ENCODE measurements at places on chromosomes 6 and 20.

DNA sequence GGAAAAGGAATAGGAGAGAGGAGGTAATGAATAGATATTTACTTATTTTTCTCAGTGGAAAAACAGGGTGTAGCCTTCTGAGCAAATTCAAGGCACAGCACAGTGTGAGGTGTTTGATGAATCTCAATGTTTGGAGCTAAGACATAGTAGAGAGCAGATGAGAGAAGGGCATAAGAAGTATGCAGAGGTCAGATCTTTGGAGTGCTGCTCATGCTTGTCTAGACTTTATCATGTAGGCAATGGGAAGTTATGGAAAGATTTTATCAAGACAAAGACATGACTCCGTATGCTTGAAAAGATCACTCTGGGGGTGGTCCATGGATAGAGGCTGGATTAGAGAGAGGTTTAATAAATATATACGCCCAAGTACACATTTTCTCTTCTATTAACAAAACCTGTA lies 217.0 kb upstream of the CNR1 start:
- no peak for DNase-seq

GRCh38 chr6:28864326-28864923 lies 59.4 kb downstream of the TRIM27 start:
- no peak for DNase-seq

GRCh38 chr6:13511913-13512717 lies 24.7 kb upstream of the GFOD1 start:
- DNase-seq = no peak

DNA sequence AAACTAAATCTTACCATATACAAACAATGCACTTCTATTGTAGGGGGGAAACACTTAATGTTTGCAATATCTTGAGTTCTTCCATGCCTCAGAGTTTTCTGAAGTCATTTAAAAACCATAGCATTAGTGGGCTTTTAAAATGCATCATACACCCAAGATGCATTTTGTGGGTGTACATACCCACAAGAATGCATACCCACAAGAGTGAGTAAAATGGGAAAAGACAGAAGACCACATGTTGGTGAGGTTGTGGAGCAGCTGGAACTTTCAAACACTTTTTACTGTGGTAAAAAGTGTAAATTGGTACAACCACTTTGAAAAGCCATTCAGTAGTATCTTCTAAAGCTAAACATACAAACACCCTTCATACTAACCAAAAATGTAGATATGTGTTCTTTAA lies 57.5 kb downstream of the CYB5R4 start:
- DNase-seq = no peak

DNA sequence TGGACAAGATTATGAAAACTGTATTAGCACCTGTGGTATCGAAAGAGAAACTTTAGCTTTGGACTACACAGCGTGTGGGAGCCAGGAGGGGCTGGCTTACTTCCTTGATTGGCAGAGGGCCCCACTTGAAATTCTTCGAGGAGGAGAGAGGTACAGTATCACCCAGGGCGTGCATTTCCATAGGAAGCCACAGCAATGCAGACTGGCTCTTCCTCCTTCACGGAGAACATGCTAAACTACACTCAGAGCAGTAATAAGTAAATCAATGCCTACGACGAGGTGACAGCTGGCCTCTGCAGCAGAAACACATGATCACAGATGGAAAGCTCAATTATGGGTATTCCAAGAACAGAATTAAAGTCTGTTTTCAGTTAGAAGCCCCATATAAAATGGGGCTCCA lies 44.2 kb downstream of the MYLK4 start:
- DNase-seq = no peak

DNA sequence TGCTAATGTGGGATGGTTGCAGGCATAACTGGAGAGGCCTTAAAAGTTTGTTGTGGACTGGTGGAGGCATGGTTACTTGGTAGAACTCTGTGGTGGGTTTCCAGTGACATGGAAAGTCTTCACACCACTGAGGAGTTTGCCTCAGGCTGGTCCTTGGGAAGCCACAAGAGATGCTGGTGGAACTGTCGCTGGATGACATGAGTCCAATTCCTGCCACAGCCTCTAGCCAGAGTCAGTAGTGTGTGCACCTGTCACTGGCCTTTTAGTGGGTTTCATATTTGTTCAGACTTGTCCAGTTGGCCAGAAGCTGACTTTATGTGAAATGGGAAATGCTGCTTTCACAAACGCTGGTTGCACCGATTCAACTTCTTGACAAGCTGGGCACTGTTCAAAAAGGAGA lies 13.7 kb upstream of the SRSF12 start:
- no peak for DNase-seq

GRCh38 chr6:24740861-24741260 lies 21.9 kb upstream of the C6orf62 start:
- no peak for DNase-seq

- DNase-seq = no peak
Observed at GRCh38 chr6:165728216-165728615, 65.2 kb upstream of the PDE10A start.

GRCh38 chr6:52201046-52201445 lies 14.9 kb downstream of the IL17A start:
- DNase-seq = no peak

DNA sequence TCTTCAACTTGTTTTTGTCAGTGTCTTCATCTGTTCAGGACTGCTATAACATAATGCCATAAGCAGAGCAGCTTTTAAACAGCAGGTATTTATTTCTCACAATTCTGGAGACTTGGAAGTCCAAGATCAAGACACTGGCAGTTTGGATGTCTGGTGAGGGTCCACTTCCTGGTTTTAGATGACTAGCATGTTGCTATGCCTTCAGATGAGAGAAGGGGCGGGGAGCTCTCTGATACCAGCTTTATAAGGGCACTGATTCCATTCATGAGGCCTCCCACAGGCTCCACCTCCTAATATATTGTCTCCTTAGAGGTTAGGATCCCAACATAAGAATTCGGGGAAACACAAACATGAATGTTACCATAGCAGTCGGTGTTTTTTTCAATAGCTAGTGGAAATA lies 52.9 kb downstream of the FAM83B start:
- no peak for DNase-seq

- DNase-seq = no peak
Observed at GRCh38 chr6:40722553-40723258, 135.5 kb upstream of the LRFN2 start.

GRCh38 chr6:68976260-68976659 lies 341.2 kb downstream of the ADGRB3 start:
- no peak for DNase-seq

DNA sequence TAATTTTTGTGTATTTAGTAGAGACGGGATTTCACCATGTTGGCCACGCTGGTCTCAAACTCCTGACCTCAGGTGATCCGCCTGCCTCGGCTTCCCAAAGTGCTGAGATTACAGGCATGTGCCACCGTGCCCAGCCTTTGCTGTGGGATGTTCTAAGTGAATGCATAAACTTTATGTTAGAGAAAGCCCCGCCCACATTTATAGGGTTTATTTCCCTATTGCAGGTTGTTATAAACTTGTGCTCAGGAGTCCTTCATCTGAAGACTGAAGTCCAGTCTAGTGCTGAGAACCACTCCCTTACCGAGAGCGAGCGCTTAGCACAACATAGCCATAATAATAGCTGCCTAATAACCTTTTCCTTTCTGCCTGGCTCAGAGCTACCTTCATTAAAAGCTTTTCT lies 75.4 kb upstream of the ZNF217 start:
- DNase-seq = no peak

- no peak for DNase-seq
Observed at GRCh38 chr20:46963758-46964617, 69.3 kb downstream of the EYA2 start.

DNA sequence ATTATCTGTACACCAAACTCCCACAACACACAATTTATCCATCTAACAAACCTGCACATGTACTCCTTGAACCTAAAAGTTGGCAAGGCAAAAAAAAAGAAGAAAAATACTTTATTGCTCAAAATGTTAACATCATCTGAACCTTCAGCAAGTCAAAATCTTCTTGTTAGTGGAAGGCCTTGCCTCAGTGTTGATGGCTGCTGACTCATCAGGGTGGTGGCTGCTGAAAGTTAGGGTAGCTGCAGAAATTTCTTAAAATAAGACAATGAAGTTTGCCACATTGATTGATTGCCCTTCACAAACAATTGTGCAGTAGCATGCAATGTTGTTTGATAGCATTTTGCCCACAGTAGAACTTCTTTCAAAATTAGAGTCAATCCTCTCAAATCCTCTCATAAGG lies 2.7 kb upstream of the WFDC11 start:
- DNase-seq = no peak

DNA sequence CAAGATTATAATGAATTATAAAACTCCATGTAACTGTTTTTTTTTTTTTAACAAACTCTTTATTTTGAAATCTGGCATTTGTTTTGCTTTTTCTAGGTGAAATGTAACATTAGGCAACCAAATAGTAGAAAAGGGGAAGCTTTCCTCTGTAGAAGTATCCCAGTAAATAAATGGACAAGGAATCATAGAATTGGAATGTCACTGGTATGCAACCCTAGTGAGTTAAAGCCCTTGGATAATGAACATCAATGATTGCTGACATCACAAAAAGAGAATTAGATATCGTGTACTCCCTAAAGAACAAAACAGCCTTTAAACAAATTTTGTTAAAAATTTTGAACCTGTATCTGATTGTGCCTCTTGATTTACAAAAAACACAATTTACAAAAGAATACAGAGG lies 93.9 kb upstream of the OGFRL1 start:
- DNase-seq = no peak

DNA sequence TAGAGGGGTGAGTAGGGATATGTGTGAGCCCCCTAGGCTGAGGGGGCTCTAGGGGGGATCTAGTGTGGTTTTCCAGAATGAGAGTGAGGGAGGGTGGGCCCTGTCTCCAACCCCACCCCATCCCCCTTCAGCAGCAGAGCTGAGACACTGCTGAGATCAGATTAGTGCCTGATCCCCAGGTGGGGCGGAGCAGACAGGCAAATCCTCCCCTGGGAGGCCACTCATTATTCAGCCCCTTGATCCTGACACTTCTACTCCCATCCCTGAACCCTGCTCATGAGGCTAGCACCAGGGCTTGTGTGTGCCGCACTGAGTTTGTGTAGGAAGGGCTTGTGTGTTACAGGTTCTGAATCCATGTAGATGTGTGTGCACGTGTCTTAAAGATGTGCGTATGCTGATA lies 42.5 kb downstream of the SPDEF start:
- DNase-seq = no peak

DNA sequence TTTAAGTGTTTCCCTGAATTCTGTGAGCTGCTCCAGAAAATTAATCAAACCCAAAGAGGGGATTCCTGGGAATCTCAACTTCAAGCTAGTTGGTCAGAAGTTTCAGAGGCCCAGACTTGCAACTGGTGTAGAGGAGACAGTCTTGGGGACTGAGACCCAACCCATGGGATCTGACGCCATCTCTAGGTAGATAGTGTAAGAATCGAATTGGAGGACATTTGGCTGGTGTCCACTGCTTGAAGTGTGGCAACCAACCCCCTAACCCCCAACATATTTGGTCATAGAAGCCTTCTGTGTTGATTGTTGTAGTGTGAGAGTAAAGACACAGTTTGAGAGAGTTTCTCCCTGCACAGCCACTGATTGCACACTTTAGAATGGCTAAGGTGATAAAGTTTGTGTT lies 103.5 kb upstream of the CARMIL1 start:
- no peak for DNase-seq

DNA sequence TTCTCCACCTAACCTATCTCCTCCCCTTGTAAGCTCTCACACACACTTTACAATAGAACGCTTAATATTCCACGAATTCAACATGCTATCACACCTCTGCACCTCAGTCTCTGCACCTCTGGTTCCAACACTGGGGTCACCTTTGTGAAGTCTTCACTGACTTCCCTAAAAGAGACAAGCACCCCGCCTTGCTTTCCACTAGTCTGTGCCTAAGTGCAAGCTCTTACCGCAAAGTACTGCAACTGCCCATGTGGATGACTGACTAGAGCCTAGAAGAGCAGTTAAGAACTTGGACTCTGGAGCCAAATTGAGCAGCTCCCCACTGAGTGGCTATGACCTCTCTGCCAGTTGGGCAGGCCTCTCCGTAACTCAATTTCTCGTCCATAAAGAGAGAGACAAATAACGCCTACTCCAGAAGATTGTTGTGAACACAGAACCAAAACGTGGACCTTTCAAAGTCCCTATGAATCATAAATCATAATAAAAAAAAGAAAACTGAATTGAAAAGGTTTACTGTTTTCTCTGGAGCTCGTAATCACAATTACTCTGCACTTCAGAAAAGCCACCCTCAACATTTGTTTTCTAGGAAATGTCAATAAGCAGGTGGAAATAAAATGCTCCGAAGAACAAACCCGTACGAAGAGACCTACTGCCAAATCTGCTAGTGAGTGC lies 1.2 kb downstream of the IFNGR1 start:
- DNase-seq = no peak

DNA sequence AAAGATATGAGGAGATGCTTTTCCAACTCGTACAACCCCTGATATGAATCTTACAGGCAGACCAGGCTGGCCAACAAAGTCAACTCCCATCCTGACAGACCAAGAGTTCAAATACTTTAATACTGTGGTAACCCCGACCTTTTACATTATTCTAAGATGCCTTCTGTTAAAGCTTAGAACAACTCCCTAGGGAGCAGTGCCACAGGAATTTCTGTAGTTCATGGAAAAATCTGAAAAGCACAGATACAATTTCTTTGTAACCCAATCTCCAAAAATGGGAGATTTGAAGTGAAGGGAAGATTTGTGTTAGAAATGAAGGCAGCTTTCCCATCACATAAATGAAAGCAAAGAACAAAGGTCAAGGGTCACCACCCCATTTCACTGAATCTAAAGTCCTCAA lies 151.3 kb upstream of the BEND6 start:
- DNase-seq = no peak

DNA sequence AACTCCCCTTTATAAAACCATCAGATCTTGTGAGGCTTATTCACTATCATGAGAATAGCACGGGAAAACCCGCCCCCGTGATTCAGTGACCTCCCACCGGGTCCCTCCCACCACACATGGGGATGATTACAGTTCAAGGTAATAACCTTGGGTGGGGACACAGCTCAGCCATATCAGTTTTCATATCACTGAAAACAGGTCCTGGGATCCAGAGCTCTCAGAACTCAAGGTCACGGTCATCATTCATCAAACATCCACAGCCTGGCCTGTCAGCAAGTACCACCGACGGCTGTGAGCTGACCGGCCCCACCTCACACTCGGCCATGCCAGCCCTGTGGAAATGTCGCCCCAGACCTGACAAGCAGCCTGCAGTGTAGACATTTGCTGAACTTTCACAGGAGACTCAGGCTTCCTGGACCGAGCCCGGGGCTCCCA lies 14.1 kb upstream of the FRMD1 start:
- no peak for DNase-seq
